ENCODE measurements at places on chromosomes 1 and 21.

DNA sequence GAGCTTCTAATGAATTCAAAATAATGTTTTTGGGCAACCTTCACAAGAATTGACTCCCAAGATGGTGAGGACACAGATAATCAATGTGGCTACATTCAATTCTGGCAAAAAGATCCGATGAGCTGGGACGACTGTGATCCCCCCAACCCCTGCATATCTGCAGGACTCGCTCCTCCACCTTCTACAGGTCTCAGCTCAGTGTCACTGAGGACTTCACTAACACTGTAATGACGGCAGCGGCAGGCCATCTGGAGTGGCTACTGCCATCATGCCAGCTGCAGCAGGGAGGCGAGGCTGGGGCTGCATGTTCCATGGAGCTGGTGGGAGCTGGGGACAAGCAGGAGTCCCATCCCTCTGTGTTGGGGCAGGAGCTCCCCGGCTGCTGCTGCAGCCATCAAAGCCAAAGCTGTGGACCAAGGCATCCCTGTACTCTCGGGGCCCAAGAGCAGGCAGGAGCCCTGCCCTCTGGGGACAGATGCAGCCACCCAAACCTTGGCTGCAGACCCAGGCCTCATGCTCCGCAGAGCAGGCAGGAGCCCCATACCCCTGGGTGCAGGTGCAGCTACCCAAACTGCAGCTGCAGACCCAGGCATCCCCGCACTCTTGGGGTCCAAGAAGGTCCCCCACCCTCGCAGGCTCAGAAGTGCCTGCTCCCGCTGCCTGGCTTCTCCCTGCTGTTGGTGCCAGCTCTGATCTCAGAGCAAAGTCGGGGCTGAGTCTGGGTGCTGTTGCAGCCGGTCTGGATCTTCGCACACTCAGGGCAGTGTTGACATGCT lies 12.2 kb upstream of the DHRS3 start:
- DNase-seq, result no peak

GRCh38 chr1:100604372-100604771 lies 66.4 kb downstream of the GPR88 start:
- no peak for DNase-seq

GRCh38 chr1:201676641-201677040 lies 137.7 kb downstream of the NAV1 start:
- DNase-seq, result no peak

DNA sequence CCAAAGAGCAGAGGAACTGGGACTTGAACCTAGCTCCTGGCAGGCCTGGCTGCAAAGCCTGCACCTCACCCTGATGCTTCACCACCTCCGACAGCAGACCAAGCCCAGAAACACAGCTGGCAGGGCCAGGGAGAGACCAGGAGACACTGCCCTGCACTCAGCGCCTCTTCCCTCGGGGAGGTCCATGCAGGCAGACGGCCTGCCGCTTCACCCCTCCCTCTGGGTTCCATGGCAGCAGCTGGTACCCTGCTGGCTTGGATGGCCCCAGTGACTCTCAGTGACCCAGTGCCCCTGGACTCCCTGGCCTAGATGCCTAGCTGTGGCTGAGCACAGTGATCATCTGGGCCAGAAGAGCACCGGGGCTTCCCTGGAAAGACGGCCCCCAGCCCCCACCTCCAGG lies 65.3 kb upstream of the TARDBP start:
- DNase-seq, result no peak

DNA sequence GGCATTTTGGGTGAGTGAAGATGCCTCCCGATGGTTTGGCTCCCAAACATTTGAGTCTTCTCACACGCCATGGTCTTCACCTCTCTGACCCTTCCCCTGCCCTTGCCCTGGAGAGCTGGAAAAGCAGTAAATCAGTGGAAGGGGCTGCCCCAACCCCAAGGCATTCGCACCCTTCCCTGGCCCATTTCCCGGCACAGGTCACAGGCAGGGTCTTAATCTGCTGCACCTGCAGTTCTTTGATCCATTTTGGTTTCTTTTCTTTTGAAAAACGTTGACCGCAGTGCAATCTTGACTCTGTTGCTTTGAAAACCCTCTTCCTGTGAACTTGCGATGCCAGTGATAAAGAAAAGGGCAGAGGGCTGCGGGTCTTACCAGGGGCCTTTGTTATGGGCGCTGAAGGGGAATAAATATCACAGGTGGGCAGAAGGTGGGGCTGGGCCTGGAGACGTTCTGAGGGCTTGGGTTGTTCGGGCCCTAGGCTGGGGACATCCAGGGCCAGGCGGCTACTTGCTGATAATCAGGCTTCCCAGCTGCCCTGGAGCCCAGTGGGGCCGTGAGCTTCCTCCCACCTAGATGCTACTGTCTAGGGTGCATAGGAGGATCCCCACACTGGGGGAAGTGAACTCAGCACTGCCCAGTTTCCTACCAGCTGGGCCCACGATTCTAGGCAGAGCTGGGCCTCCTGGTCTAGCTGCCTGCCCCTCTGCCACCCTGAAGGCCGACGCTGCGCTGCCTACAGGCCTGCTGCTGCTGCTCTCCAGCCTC lies 38.6 kb upstream of the EPS8L3 start:
- DNase-seq, result no peak

GRCh38 chr1:182995894-182996293 lies 27.3 kb upstream of the LAMC1 start:
- DNase-seq, result no peak
